Lung (tissue), 17 donors: ENCODE measurements at places on chromosomes 4 and X. TPM values are rescaled to one million over a fixed set of nuclear protein-coding genes. Genes with fewer than 3 reads are reported as not detected.

SLC6A14 gene
- 103 TPM for polyA plus RNA-seq

TACR3 gene
- polyA plus RNA-seq, result 0.01 TPM

ACE2 gene
- 7.4 TPM for polyA plus RNA-seq

FRMD7 gene
- 0.03 TPM for polyA plus RNA-seq

ADGRG4 gene
- not detected for polyA plus RNA-seq

SEPTIN11 gene
- 24.5 TPM for polyA plus RNA-seq

CYP2U1 gene
- polyA plus RNA-seq, result 1.9 TPM

RGN gene
- 15.8 TPM for polyA plus RNA-seq

SSX2 gene
- not detected for polyA plus RNA-seq

DKC1 gene
- polyA plus RNA-seq, result 24.5 TPM

GAGE1 gene
- polyA plus RNA-seq, result not detected

FGF2 gene
- polyA plus RNA-seq, result 2.9 TPM

HS3ST1 gene
- polyA plus RNA-seq, result 9.4 TPM

GIMD1 gene
- polyA plus RNA-seq, result not detected

BMP3 gene
- 1.6 TPM for polyA plus RNA-seq

KDR gene
- 8.4 TPM for polyA plus RNA-seq

RHOH gene
- 1.2 TPM for polyA plus RNA-seq

S100P gene
- 118 TPM for polyA plus RNA-seq

LARP7 gene
- polyA plus RNA-seq, result 42.7 TPM

NUDT11 gene
- 0.44 TPM for polyA plus RNA-seq

ITGB1BP2 gene
- 0.98 TPM for polyA plus RNA-seq

TRPC3 gene
- 0.46 TPM for polyA plus RNA-seq

PCSK1N gene
- polyA plus RNA-seq, result 1.6 TPM

ADH1C gene
- polyA plus RNA-seq, result 2.6 TPM

SLC49A3 gene
- polyA plus RNA-seq, result 15.2 TPM

ANKRD50 gene
- polyA plus RNA-seq, result 4.0 TPM

MFAP3L gene
- 1.4 TPM for polyA plus RNA-seq

IL15 gene
- polyA plus RNA-seq, result 4.7 TPM

CAPN6 gene
- 0.25 TPM for polyA plus RNA-seq

CENPVL1 gene
- not detected for polyA plus RNA-seq

MAP7D2 gene
- 0.49 TPM for polyA plus RNA-seq

TNIP3 gene
- 59.2 TPM for polyA plus RNA-seq

PNCK gene
- polyA plus RNA-seq, result 0.44 TPM

ADAMTS3 gene
- polyA plus RNA-seq, result 1.2 TPM

DUX4 gene
- polyA plus RNA-seq, result not detected
